Activated T-helper 17 cell treated with anti-CD3 and anti-CD28 coated beads, Interleukin-2, amount 50 U/mL, for 72 hours (primary cell): ENCODE measurements at places on chromosomes 13 and 19. TPM values are rescaled to one million over a fixed set of nuclear protein-coding genes. Genes with fewer than 3 reads are reported as not detected.
A peak's percentile ranks its signal among the peaks of the same experiment; 100 is the strongest.

IL4I1 gene
- 42.0 TPM for total RNA-seq

DNA sequence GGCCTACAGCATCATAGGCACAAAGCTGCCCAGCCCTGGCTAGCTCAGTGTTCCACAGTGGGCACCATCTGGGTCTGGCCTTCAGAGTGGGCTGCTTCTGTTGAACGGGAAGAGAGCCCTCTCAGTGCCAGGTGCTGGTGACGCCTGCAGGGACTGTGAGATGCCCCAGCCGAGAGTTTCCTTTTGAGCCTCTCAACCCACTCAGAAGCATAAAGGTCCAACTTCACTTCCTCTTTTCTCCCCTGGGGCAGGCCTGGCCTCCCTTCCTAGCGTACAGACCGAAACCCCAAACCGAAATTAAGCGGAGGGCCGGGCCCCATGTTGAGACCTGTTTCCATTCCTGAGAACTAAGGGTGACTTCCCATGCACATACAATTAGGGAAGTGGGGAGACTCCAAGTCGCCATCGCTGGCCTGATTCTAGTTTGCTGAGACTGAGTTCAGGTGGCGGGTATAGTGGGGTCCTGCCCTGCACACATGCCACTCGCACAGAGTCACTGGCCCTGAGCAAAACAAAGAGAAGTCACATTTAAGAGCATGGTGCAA, 6.9 kb downstream of the RAB8A start:
- peak; percentile 88 for ATAC-seq

GRCh38 chr13:100275746-100276145, 186.9 kb downstream of the PCCA start:
- ATAC-seq: no peak

- ATAC-seq: no peak
Measured at GRCh38 chr13:99144306-99144705, 56.3 kb upstream of the UBAC2 start.

DNA sequence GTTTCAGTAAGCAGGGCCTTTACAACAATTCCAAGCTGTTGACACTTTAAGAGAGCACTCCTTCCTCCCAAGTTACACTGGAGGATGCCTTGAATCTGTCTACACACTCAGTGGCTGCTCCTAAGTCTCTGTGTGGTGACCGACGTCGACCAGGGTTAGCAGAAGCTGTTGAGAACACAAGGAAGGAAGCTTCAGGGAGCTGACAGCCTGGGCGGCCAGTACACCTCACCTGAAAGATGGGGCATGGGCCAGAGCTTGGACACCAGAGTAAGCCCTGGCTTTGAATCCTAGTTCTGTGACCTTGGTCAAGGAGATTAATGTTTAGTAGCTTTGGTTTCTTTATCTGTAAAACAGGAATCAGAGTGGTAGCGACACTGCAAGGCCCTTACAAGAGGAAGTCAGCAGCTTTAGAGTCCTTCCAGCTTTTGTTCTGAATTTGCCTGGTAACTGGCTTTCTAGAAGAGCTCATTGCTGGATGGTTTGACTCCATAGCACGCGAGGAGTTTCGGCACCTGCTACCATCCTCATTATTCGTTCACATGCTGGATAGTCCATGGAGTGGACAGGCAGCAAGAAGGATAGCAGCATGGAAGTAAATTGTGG, 214.2 kb downstream of the FGF9 start:
- no peak for ATAC-seq

DCLK1 gene
- not detected for total RNA-seq

DNA sequence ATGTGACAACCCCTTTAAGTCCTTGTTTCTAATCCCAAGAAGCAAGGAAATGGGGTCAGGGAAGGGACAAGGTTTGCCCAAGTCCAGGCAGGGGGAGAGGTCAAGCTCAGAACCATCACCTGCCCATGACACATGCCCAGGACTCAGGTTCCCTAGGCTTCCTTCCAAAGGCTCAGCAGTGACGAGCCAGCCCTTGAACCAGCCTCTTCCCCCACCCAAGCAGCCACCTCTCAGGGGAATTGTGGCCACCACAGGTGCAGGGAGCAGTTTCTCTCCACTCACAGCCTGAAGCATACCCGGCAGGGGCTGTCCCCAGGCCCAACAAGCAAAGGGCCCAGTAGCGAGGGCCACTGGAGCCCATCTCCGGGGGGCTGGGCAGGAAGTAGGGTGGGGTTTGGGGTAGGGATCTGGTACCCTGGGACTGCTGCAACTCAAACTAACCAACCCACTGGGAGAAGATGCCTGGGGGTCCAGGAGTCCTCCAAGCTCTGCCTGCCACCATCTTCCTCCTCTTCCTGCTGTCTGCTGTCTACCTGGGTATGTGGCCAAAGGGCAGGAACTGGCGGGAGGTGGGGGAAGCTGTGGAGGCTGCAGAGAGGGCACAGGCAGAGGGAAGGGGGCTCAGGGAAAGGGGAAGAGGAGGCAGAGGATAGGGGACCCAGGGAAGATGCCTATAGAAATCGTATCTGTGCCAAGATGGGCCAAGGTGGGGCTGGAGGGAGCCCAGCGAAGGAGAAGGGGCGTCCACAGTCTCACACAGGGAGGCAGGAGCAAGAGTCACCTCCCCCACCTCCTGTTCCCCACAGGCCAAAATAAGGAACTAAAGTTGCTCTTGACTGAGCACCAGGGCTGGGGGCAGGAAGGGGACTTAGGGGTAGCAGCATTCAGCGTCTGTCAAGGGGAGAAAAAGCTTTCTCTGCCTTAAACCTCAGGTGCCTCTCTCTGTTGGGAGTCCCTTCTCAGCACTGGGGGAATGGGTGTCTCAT, at the start of gene CD79A:
Gene CD79A (plus strand): TSS at position 433 of the 986 bp plus-strand sequence. CDS start 26 bp downstream, at position 459.
- ATAC-seq: no peak

- peak; percentile 46 for ATAC-seq
Measured at GRCh38 chr13:88395804-88396203, 724.6 kb downstream of the SLITRK5 start.

MYPOP gene
- total RNA-seq: 7.6 TPM
